ENCODE measurements at places on chromosomes 11 and 22.

DNA sequence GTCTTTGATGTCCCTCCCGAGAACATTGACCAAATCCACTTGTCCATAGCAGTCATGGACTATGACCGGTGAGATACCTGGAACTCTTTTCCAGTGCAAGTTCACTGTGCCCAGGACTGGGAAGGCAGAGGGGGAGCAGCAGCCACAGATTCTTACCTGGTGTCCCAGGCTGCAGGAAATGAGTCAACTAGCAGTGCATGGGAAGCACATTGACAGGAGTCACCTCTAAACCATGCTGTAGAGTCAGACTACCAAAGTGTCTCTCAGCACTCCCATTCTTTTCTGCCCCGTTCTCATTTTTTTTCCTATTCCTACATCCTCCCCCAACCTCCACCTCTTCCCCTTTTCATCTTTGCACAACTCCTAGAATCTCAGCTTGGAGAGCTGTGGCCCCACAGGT lies 67.2 kb upstream of the OLFML1 start:
- DNase-seq = no peak

DNA sequence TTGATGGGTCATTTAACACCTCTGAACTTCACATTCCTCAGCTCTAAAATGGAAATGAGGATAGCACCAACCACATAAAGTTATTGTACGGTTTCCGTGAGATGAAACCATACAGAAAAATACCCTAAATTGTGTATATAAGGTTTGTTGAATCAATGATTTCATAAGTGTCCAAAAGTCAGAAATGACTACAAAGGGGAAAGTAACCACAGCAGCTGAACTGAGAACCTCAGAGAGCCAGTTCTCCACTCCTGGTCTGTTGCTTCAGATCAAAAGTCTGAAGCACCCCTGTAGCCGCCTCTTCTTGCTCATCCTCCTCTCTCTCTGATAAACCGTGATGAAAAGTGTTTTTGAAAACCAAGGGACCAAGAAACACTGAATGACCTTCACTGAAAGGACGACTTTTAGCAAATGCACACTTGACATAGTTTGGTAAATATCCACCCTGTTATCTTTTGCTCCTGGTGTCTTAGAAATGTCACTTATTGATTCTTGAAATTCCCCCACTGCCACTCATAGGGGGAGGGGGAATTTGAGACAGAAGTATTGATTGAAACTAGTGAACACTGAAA lies 194.5 kb downstream of the NAV2 start:
- no peak for DNase-seq

DNA sequence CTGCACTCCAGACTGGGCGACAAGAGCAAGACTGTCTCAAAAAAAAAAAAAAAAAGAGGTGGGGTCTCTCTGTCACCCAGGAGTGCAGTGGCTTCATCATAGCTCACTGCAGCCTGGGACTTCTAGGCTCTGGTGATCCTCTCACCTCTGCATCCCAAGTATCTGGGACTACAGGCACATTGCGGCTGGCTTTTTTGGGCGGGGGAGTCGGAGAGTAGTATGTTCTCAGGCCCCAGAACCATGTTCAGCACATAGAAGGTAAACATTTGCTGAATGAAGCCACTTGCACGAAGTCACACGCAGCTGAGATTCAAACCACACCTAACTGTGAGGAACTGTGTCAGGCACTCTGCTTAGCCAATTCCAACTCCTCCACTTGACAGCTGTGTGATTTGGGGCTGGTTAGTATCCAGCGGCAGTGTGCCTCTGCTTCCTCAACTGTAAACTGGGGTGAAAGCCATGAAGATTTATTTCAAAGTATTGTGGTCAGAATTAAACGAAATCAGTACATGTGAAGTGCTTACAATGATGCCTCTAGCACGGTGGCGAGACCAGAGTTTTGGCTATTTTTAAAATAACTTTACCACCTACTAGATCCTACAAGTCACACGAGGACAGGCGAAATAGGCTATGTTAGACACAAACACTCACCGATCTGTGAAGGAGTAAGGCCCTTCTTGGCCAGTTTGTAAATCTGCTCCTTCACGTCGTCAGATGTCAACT lies 789 bp downstream of the RPS13 start:
- no peak for DNase-seq

- no peak for DNase-seq
Measured at GRCh38 chr11:102632026-102632425, 6.9 kb upstream of the MMP20 start.

DNA sequence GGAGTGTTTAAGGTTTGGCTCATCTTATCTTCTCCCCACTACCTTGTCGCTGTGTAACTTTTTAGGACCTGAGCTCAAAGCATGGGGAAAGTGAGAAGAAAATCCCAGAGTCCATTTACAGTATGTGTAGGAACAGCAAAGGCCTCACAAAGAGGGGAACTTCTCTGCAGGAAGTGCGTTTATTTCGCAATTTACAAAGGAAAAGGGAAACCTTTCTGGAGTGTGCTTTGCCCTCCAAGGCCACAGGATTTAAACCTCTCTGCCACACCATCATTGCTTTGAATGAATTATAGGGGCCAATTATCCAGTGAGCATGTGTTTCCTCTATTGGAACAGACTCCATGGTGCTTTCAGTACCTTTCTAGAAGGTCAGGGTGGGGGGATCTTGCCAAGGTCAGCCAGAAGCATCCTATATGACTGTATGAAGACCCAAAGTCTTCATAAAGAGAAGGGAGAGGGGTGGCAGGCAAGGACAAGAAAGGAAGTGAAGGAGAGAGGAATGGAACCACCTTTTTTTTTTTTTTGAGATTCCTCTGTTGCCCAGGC lies 68.1 kb upstream of the LMO2 start:
- no peak for DNase-seq

DNA sequence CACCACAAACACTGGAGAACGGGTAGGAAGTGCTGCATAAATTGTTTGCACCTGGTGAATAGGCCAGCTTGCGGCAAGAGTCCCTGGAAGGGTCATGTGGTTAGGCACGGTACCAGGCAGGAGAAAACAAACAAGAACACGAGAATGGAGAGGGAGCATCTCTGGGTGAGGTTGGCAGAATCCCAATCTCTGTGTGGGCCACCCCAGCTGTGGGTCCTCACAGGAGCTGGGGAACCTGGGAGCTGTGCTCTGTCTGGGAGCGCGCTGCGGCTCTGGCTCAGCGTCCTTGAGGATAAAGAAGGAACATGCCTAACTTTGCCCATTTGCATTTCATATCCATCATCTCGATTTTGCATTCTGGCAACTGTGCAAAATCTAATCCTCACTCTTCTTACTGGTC lies 46.1 kb upstream of the JAM3 start:
- DNase-seq = no peak

DNA sequence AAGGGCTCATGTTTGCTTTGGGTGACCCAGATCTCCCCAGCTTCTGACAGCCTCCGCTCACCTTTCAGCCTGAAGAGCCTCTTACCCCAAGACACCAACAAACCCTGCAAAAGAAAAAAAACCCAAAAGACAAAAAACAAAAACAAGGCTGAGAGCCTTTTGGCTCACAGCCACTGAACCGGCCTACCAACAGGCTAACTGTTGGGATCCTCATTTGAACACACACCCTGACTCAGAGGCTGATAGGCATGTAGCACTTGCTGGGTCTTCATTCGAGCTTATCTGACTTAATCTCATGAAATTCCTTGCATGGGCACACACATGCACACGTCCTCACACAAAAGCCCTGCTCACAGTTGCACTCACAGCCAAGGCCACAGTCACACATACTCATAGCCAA lies 22.9 kb upstream of the TSKU start:
- no peak for DNase-seq

DNA sequence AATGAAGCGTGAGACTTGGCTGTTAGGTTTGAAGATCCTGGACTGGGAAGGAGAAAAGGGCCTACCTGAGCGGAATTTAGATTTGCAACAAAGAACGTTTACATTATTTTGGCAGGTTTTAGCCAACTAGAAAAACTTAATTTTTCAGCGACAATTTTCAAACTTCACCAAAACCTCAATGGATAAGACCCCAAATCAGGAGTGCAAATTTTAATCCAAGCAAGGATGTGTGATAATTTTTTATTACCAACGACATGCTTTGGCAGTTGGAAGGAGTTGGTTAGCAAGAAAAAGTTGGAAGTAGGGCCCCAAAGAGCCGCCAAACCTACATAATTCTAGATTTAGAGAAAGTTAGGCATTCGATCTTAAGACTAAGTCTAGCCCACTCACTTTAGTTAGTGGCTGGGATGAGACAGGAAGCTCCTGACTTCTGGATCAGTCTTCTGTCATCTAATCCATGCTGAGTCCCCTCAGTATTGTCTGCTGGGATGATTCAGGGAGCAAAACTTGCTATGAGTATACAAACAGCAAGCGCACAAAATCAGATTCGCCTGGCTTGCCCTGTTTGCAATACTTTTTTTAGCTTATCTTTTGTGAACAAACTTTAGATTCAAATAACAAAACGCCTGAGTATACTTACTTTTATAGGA lies 787 bp upstream of the RDX start:
- DNase-seq = no peak

DNA sequence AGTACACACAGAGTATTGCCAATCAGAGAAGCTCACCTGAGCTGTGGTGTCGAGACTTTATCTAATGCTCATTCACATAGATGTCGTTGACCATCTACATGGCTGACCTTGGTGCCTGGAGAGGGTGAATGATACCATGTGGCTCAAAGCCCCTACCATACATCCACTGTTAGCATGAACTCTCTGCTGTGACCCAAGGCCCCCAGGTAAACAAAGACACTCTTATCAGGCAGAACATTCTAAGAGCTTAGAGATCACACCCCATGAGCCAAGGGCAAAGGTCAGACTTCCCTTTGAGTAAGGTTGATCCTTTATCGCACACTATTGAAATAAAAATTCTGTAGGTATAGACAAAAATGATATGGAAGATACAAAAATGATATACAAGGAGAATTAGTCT lies 15.0 kb upstream of the PIWIL3 start:
- no peak for DNase-seq

DNA sequence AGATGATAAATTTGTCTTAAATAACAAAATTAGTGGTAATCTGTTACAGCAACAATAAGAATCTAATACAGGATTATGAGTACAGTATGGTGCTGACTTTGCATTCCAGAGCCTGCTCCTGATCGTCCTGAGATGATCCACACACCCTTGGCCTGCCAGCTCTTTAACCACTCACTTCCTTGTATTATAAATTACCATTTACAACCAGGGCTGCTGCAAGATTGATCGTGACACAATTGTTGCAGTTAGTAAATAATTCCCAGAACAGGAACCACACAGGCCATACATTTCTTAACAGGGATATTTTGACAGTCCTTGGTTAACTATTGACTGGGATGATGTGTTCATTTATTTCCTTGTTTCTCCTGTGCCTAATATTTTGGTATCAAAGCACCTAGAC lies 3.8 kb upstream of the CBLIF start:
- no peak for DNase-seq

- DNase-seq = no peak
Measured at GRCh38 chr11:13210424-13210823, 67.2 kb upstream of the BMAL1 start.

- DNase-seq = no peak
Measured at GRCh38 chr11:94815705-94816344, 47.7 kb downstream of the AMOTL1 start.

- DNase-seq = no peak
Measured at GRCh38 chr11:68498903-68499883, 38.6 kb downstream of the PPP6R3 start.

DNA sequence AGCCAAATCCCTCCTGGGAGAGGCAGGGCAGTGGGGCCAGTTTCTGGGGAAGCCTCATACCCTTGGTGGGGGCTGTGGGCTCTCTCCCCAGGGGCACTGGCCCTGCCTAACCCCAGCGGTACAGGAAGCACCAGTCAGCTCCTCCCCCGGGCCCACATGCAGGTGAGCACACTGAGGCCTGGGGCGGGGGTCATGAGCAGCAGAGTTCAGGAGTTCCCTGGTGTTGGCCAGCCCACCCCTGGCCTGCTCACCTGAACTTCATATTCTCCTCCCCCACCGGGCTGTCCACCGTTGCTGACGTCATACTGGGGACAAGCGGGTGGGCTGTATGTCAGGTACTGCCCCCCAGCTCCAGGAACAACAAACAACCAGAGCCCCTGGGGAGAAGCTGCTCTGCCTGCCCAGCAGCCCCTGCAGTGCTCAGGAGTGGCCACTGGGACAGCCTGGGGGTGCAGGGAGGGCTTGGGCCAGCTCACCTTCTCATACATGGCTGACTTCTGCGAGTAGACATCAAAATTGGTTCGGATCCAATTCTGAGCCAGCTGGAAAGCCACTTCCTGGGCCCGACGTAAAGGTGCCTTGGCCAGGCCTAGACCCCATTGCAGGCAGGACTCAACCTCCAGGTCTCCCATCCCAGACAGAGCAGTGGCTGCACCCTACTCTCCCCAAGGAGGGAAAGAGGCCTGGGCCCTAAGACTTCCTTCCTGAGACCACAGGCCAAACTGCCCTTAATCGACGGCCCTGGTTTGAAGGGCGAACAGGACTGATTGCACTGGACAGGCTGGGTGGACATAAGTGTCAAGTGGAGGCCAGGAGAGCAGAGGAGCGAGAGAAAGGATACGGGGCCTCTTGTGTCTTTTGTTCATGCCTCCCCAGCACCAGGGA lies 20.8 kb downstream of the TREH start:
- no peak for DNase-seq

DNA sequence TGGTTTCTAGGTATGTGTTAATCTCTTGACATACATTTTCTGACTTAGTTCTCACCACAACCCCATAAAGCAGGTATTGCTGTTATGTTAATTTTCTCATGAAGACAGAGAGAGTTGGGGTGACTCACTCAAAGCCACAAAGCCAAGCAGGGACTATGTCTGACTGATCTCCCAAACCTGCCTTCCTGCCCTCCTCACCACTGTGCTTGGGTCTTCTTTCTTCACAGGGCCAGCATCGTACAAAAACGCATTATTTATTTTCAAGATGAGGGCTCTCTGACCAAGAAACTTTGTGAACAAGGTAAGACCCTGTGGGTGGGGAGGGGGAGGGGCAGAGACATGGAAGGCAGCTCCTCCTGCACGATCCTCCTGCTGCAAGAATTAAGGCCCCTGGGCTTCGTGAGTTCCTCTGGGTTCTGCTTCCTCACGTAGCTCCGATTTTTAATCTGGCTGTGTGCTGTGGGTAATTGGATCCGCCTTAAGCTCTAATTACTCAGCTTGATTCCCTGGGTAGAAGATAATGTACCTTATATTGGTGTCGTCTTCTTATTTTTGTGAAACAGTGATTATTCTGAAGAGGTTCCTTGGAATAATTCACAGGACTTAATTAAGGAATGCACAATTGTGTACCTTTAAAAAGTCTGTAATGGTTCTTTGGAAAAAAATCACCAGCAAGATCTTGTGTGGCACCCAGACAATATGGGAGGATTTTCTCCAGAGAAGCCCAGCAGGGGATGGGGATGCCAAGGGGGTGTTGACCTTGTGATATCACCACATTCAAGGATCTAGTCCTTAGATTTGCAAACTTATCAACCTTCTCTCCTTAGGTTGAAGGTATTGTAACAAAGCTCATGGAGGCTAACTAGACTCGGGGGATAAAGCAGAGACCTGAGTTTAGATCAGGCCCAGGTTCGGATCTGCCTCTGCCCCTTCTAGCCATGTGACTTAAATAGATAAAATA lies 112.9 kb downstream of the SPON1 start:
- DNase-seq = peak; percentile 59

All from stimulated activated naive CD8-positive, alpha-beta T cell treated with anti-CD3 and anti-CD28 coated beads, Interleukin-15, amount 100 ng/mL, for 72 hours (primary cell).